ENCODE measurements at places on chromosomes 7 and 10. TPM values are rescaled to one million over a fixed set of nuclear protein-coding genes. Genes with fewer than 3 reads are reported as not detected.

- no peak for DNase-seq
- no peaks in the 10 kb centered on the region for H3K27me3 ChIP-seq
- no peak overlapping the region for H3K4me3 ChIP-seq
These were observed 21.0 kb downstream of the MPP7 start for GRCh38 chr10:28281726-28282315.

Gene PRSS37
- not detected for total RNA-seq

Gene PNLIPRP2
- total RNA-seq: not detected

- H3K27ac ChIP-seq: no peak overlapping the region
- no peak overlapping the region for H3K4me3 ChIP-seq
- peaks cover 15% of the 10 kb centered on the region for H3K36me3 ChIP-seq
- H3K27me3 ChIP-seq: no peaks in the 10 kb centered on the region
- H3K4me1 ChIP-seq: no peaks in the 10 kb centered on the region
These were observed 30.8 kb downstream of the C10orf143 start for GRCh38 chr10:130079614-130080460.

- no peak overlapping the region for H3K27ac ChIP-seq
- no peaks in the 10 kb centered on the region for H3K27me3 ChIP-seq
- no peaks in the 10 kb centered on the region for H3K4me1 ChIP-seq
- peaks cover 92% of the 10 kb centered on the region for H3K36me3 ChIP-seq
These were observed 21.3 kb downstream of the ZNF107 start for GRCh38 chr7:64687249-64687648.

Gene PDZD7
- 2.8 TPM for total RNA-seq

Gene CALML5
- not detected for total RNA-seq

Gene SMKR1
- total RNA-seq: 2.3 TPM

Measured in naive thymus-derived CD4-positive, alpha-beta T cell (primary cell).